ENCODE measurements at places on chromosomes 11 and 22.

GRCh38 chr11:104995001-104995408, 26.6 kb upstream of the CASP4 start:
- no peak for DNase-seq

- no peak for DNase-seq
These were observed 22.8 kb upstream of the HMOX1 start for GRCh38 chr22:35357883-35358621.

DNA sequence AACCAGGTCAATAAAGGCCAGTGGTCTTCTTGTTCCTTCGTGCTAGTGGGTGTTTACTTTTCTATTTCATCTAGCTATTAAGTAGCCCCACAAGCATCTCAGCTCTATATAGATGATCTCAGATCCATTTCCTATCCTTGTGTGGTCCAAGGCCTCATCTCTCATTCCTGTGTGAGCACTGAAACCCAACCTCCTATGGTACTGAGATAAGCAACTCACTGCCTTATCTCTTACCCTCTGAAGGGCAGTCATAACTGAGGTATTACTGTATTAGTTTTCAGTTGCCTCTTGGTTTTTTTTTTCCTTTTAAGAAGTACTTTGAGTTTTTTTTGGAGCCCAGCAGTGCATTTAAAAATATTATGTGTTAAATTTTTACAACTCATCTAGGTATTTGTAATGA, 28.3 kb downstream of the ACER3 start:
- DNase-seq, result no peak

DNA sequence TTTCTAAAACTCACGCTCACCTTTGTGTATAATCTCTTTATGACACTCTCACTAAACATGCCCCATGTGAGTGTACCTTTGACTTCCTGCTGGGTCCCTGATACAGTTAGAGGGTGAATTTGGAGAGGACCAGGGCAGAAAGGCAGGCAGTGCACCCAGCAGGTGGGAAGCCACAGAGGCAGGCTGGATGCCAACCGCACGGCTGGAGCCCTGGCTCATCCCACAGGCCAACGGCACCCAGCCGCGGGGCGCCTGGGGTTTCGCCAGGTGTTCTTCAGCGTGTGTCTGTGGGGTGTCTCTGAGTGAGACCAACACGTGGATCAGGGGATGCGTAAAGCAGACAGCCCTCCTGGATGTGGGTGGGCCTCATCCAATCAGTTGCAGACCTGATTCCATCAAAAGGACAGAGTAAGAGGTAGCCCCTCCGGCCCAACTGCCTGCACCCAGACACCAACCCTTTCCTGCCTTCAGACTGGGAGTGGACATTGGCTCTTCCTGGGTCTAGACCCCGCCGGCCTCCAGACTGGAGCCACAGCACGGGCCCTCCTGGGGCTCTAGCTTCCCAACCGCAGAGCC, 51.6 kb downstream of the DHCR7 start:
- no peak for DNase-seq

DNA sequence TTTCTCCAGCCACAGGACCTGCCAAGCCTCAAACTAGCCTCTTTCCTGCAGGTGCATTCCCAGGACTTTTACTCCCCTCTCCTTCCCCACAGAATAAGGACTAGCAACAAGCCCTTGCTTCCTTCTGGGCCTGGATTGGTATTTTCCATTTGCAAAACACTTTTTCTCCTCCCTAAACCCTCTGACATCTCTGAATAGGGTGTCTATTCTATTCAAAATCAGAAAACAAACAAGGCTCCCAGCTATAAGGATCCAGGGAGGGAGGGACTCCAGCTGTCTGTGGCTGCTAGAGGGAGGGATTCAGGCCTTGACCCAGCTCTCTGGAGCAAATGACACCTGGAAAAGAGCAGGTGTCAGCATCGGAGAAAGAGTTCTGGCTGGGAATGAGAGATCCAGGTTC, 168.5 kb upstream of the BDNF start:
- DNase-seq, result no peak

DNA sequence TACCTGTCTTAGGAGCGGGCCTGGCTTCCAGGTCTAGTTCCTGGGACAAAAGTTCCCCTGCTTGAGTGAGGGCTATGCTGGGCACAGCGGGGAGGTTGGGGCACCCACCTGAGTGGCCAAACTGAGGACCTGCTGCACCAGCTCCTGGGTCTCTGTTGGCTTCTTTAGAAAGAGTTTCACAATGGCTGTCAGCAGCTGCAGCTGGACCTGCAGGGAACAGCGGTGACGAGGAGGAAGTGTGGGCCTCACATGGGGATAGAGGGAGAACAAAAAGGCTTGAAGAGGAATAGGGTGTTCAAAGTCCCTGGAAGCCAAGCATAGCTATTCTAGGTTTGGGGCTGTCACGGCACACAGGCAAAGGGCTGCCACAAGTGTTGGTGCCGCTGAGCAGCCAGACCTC, 26.7 kb upstream of the RASL10A start:
- no peak for DNase-seq

- no peak for DNase-seq
These were observed 153.6 kb downstream of the SNX19 start for GRCh38 chr11:130762638-130763037.

- peak; percentile 94 for DNase-seq
These were observed 814 bp downstream of the NPAS4 start for GRCh38 chr11:66421492-66422205.

- DNase-seq, result no peak
These were observed 22.0 kb downstream of the TBRG1 start for GRCh38 chr11:124644426-124645280.

DNA sequence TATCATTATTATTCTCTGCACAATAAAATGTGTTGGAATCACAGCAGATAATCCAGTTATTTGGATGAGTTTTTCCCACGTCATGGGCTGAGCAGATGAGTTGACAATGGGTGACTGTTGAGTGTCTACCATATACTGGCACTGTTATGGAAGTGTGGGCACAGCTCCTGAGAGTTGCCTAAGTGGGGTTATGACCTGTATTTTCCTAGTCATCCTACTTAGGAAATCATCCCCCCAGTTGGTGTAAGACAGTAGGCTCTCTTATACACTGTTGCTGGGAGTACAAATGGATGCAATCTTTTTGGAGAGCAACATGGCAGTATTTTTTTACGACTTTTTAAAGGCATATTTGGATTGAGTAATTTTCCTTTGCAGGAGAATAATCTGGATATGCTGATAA, 66.4 kb downstream of the TRAF6 start:
- DNase-seq, result no peak

- DNase-seq, result no peak
These were observed 181.8 kb downstream of the NAV2 start for GRCh38 chr11:19894404-19894803.

GRCh38 chr11:56750190-56750589, 1.7 kb upstream of the OR9G4 start:
- DNase-seq, result no peak

GRCh38 chr11:17646451-17647145, 72.8 kb upstream of the MYOD1 start:
- DNase-seq, result no peak

All from left lung (tissue), 14 donors.